Mesothelial cell of epicardium (in vitro differentiated cells): ENCODE measurements at places on chromosomes 13 and 19. TPM values are rescaled to one million over a fixed set of nuclear protein-coding genes. Genes with fewer than 3 reads are reported as not detected.

FAM83E gene
- total RNA-seq: 2.5 to 3.9 TPM (median 3.7 TPM) in 3 replicates

ADGRE2 gene
- 0.35 to 0.45 TPM in 2 of 3 replicates, not detected in the other for total RNA-seq

SMIM44 gene
- not detected in 3 replicates for total RNA-seq

FPR1 gene
- not detected in 3 replicates for total RNA-seq

ZSCAN22 gene
- total RNA-seq: 3.6 to 3.8 TPM (median 3.7 TPM) in 3 replicates

ZNF69 gene
- total RNA-seq: 25.1 to 27.8 TPM (median 27.8 TPM) in 3 replicates

CYP2B6 gene
- total RNA-seq: not detected in 3 replicates

ATXN8OS gene
- total RNA-seq: not detected in 3 replicates

PLIN5 gene
- 0.27 to 0.45 TPM (median 0.38 TPM) in 3 replicates for total RNA-seq

ZNF98 gene
- not detected in 3 replicates for total RNA-seq

ZNF331 gene
- total RNA-seq: 17.6 to 19.5 TPM (median 19.4 TPM) in 3 replicates

KCNRG gene
- 0.88 to 1.4 TPM (median 1.3 TPM) in 3 replicates for total RNA-seq

MTUS2 gene
- total RNA-seq: 1.4 to 1.9 TPM (median 1.4 TPM) in 3 replicates

APOE gene
- total RNA-seq: 285 to 290 TPM (median 289 TPM) in 3 replicates

LILRA1 gene
- total RNA-seq: not detected in 3 replicates

KCNN4 gene
- 5.4 to 6.4 TPM (median 6.1 TPM) in 3 replicates for total RNA-seq

ZNF560 gene
- total RNA-seq: not detected in 3 replicates

SLC1A6 gene
- 0.38 to 1.1 TPM (median 0.42 TPM) in 3 replicates for total RNA-seq

MBD3L4 gene
- not detected in 3 replicates for total RNA-seq

FPR3 gene
- not detected in 3 replicates for total RNA-seq

ZNF439 gene
- total RNA-seq: 6.2 to 8.8 TPM (median 6.4 TPM) in 3 replicates
